ENCODE measurements at places on chromosomes 2 and 18.

GRCh38 chr2:9807555-9808305 lies 35.5 kb upstream of the TAF1B start:
- no peak for DNase-seq

DNA sequence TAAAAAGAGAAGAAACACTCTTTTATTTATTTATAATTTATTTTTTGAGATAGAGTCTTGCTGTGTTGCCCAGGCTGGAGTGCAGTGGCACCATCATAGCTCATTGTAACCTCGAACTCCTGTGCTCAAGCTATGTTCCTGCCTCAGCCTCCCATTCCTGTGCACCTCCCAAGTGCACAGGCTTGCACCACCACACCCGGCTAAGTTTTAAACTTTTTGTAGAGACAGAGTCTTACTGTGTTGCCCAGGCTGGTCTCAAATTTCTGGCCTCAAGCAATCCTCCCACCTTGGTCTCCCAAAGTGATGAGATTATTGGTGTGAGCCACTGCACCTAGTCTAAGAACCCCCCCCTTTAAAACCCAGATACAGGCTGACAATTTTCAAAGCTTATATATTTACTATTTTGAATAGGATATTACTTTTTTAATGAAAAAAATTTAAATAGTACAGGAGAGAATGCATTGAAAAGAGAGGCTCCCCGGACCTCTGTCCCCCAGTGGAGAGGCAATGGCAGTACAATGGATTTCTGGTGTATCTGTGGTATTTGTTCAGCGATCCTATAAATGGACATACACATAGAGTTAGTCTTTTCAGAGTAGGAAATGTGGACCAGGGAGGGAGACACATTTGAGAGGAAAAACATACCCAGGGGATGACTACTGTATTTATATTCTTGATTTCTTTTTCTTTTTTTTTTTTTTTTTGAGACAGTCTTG lies 48.1 kb upstream of the CNOT11 start:
- no peak for DNase-seq

DNA sequence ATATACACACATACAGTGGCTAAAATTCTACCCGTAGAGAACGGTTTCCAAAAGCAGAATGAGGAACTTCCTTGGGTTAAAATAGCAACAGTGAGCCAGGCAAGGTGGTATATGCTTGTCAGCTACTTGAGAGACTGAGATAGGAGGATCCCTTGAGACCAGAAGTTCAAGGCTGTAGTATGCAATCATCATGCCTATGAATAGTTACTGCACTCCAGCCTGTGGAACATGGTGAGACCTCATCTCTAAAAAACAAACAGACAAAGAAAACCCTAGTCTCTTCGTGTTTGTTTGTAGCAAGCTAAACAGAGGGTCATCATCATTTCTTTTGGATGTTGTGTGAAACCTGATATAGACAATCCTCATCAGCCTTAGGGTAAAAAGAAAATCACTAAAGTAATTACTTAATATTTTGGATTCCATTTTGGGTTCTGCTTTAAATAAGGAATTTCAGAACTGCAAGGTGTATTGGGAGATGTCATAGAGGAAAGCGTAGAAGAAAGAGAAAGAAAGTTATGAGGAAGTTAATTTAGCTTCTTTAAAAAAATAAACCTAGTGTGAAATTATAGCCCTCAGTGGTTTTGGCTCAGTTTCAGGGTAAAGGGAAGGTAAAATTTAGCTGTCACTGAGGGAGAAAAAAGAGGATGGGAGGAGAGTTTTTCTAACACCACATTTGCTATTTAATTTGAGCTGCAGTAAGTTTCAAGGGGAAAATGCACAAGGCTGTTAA lies 46.5 kb downstream of the PLEK start:
- DNase-seq: no peak

DNA sequence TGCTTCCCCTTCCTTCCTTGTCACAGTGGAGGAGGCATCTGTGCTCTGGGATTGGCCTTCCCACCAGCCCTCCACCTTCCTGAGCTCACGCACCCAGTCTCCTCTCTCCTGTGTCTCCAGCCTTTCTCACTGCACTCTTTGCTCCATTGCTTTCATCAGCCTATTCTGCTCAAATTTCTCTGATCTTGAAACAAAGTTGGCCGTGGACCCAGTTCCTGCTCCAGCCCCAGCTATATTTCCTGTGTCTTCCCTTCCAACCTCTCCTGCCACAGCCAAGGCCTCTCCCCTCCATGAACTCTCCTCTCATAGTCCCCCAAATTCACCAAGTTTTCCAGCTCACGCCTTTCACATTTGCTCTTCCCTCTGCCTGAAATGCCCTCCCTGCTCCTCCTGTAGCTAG lies 226.6 kb upstream of the AGAP1 start:
- DNase-seq: no peak

DNA sequence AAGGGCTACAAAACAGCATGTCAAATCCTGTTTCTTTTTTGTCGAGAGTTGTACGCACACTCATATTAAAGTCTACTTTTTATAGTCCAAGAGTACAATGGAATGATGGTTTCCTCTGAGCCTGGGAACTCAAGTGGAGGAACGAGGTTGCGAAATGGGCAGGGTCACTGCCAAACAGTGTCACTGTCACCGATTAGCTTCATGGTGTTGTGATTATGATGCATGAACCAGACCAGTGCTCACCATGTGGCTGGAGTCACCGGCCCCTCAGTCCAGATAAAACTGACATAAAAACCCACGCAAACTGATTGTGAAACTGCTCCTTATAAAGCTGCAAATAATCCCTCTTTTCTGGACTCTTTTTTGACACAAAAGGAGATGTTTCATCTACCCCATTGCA lies 122.0 kb downstream of the COPS8 start:
- no peak for DNase-seq

DNA sequence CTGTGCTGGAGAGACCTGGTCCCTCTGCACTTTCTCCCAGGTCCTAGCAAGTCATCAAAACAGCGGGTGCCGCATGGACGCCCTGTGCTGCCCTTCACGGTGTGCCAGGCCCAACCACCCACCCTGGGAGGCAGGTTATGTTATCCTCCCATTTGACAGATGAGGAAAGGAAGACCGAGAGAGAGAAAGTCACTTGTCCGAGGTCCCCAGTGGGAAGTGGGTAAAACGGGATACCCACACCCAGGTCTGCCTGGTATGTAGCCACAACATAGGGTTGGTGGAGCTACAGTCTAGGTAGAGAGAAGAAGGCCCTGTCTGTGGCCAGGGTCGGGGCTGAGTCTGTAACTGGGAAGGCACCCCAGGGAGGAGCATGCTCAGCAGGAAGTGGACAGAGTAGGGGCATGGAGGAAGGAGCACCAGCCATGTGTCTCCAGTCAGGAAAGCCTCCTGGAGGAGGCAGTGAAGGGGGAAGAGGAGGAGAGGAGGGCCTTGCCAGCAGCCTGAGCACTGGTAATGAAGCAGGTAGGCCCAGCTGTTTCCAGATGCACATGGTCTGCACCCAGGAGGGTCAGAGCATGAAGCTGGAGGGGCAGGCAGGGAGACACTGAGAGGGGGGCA lies 98.4 kb downstream of the ZFP36L2 start:
- no peak for DNase-seq

DNA sequence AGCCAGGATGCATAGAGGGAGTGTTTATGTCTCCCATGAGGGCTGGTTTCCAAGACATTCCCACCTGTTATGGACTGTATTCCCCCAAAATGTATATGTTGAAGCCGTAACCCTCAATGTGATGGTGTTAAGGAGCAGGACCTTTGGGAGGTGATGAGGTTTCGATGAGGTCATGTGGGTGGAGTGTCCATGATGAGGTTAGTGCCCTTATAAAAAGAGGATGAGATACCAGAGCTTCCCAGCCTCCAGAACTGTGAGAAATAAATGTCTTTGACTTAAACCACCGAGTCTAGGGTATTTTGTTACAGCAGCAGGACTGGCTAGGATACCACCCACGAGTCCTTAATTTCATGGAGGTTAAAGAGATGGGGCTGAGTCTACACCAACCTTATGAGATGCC lies 22.6 kb upstream of the EPAS1 start:
- DNase-seq: no peak

GRCh38 chr2:10375570-10376281 lies 72.4 kb downstream of the ODC1 start:
- DNase-seq: peak; percentile 58

Data from GM20000 (cell line).